ENCODE measurements at places on chromosomes 11 and 22.

GRCh38 chr11:73156114-73156513, 14.0 kb upstream of the FCHSD2 start:
- DNase-seq, result no peak

DNA sequence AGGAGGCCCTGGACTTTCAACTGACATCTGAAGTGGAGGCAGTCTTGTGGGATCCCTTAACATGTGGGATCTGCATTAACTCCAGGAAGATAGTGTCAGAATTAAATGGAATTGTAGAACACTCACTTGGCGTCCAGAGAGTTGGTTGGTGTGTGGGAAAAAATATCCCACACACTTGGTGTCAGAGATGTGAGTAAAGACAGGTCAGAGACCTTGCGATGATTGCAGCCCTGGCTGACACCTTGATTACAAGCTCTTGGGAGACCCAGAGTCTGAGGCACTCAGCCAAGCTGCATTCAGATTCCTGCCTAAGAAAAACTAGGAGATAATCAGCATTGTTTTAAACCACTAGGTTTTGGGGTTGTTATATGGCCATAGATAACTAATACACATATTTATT, 7.2 kb upstream of the TPCN2 start:
- DNase-seq, result no peak

- no peak for DNase-seq
Observed at GRCh38 chr22:25167082-25167481, 32.6 kb upstream of the CRYBB3 start.

- DNase-seq, result no peak
Observed at GRCh38 chr22:40605761-40606160, 30.8 kb downstream of the MRTFA start.

DNA sequence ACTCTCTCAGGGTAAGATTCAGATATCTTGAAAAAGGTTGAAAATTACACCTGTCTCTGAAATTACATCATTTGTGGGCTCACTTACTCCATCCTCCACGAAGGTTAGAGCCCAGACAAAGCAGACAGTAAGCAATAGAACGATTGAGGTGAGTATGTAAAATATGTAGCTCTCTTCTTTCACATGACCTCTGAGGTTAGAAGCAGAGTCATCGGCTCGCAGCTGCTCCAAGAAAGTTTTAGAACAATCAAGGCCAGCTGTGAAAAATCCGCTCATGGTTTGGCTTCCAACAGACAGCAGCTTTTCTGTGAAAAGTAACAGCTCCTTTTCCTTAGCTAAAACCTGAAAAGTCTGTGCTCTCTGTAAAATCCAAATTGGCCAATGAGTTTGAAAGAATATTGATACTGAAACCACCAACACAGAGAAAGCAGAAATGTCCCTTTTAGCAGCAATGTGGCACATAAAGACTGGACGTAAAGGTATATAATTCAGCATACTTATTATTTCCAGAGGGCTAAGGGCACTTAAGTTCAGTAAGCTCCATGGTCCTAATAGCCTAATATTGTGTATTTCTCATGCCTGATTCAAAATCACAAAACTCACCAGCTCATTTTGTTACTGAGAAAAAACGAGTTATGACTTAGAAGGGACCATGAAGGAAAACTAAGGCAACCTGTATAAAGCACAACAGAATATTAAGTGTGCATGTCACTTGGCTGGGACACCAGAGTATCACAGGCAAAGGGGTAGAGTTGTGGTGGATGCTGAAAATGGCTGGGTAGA, 78.2 kb downstream of the FAM76B start:
- no peak for DNase-seq

GRCh38 chr11:970319-970871, 44.7 kb downstream of the AP2A2 start:
- no peak for DNase-seq

DNA sequence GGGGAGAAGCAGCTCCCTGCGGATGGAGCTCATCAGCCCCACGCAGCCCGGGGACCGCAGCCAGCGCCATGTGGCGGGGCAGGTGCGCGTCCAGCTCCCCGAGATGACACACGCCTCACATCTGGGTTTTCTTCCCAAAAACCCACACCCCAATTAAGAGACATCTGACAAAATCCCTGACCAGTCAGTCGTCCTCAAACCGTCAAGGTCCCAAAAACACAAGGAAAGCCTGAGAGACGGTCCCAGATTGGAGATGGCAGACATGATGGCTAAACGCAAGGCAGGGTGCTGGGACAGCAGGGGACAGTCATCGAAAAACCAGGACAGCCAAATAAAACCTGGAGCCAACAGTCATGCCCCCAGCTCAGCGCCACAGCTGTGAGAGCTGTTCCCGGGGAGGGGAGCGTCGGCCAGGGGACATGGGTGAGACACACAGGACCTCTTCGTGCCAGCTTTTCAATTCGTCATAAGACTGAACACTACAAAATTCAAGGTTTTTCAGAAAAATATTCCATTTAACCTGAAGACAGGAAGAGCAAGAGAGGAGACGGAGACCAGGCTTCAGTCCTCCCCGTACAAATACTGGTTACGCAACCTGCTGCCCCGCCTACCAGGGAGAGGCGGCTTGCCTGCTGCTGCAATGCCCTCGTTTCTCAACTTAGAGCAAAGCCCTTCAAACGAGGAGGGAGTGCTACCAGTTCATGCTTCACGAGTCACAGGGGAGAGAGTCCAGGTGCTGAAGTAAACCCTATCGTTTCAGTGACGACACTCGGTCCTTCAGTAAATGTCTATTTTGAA, 10.5 kb downstream of the TOLLIP start:
- peak; percentile 93 for DNase-seq

- DNase-seq, result no peak
Observed at GRCh38 chr11:111938687-111939160, 1.6 kb downstream of the DIXDC1 start.

DNA sequence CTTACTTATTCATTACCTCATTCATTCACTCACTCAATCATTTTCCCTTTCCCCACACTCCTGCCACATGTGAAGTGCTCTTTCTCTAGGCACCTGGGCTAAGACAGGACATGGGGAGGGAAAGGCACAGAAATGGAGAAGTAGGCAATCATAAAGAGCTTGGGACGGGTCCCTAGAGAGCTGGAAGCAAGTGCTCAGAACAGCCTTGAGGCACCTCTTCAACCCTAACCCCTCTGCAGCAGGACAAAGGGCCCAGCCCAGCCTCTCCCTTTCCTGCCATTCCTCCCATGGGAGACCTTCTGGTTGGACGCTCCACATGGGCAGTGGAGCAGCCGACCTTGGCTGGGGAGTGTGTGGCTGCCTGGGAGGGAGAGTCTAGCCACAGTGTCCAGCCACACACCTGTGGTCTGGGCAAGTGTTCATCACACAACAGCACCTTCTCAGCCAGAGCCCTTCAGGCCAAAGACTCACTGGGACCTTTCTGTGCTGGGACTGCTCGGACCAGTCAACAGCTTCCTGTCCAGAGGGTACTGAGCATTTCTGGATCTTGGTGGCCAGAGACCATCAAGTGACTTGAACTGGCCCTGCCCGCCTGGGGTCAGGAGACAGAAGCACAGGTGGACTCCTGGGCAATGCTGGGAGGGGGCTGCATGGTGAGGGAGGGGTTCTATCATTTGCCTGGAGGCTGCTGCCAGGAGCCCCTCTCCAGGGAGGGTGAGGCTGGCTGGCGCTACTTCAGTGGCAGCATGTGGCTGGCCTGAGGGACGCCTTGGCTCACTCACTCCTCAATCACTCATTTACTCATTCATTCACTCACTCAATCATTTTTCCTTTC, 1.0 kb upstream of the MUC5AC start:
- DNase-seq, result no peak

DNA sequence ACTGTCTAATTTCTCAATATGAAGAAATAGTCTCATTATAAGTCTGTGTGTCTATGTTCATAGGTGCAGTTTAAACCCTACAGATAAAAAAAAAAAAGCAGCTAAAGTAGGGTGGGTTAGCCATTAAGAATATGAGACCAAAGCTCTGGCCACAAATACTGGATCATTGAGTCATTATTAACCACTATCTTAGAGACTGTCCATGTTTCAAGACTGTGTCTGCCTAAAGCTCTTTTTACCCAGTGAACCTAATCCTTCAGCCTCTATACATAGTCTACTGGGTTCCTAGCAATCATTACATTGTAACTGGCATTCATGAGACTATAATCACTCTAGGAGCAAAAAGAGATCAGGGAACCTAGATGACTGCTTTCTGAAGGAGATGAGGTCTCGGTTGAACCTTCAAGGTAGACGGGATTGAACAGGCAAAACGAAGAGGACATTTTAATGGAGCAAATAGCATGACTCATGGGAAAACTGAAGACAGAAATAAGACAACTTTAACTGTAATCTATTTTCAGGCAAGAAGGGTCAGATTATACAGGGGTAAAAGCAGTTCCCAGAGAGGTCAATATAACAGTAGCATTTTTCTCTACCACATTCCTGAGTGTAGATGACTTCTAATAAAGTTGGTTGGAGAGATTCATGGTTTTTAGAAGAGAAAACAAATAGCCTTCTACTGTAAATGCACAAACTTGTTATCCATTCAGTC, 64.0 kb upstream of the FIBIN start:
- no peak for DNase-seq

- no peak for DNase-seq
Observed at GRCh38 chr11:109864151-109864661, 229.0 kb upstream of the ZC3H12C start.

DNA sequence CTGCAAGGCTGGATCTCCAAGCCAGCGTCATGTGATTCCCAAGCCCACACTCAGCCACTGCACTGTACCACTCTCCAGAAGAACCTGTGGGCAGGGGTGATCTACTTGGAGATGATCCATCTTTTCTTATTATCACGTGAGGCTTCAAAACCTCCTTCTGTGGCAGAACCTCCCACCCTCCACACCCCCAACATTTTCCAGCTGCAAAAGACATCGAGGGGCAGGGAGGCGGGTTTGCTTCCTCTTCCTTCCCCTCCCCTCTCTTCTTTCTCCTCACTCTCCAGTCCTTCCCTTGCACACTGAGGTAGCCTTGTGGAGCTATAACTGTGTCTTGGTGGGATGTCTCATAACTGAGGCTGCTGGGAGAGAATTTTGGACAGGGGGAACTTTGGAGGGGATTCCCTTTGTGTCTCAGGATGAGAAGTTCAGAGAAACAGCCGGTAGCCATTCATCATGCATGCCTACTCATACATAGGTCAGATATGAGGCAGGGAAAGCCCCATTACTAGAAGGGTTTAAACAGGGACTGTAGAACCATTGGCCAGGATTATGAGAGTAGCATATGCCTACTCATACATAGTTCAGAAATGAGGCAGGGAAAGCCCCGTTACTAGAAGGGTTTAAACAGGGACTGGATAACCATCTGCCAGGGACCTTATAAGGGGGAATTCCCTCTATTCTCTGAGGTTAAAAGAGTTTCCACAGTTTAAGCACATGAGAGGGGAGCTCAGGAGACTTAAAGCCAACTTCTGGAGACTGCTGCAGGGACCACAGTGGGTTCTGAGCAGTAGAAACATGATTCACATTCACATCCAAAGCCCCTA, 420.7 kb upstream of the CADM1 start:
- DNase-seq, result no peak

GRCh38 chr11:64356498-64357411, 2.2 kb upstream of the RPS6KA4 start:
- DNase-seq, result peak; percentile 60

GRCh38 chr11:94455861-94456260, 37.8 kb downstream of the MRE11 start:
- DNase-seq, result peak; percentile 10

DNA sequence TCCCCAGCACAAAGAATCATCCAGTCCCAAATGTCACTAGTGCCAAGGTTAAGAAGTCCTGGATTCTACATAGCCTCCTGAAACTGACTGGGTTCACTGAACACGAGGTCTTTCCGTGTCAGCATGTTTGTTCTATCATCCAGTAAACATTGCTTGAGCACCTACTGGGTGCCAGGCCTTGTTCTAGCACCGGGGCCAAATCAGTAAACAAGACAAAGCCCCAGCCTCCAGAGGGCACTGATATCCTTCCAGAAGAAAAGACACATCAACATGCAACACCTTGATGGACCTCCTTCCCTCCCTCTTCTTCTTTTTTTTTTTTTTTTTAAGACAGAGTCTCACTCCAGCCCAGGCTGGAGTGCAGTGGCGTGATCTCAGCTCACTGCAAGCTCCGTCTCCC, 26.9 kb downstream of the TPST2 start:
- peak; percentile 35 for DNase-seq

GRCh38 chr11:96307776-96308140, 35.2 kb downstream of the MAML2 start:
- no peak for DNase-seq

DNA sequence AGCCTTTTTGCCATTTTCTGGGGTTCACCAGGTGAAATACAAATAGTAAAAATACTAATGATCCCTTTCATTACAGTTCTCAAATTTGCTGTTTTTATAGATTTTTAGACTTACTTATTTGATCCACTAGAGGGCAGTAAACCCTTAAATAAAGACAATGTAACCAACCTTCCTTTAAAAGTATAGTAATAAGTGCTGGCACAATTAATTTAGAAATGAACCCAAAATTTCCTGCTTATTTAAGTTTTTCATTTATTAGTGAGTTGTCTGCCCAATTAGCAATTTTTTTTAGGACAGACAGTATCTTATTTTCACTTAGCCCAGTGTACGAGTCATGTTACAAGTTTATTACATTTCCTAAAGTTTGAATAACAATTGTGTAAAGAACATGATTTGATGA, 4.7 kb downstream of the DDIAS start:
- DNase-seq, result no peak

GRCh38 chr11:73308003-73308960, at the start of gene ARHGEF17:
Gene ARHGEF17, plus strand, starts transcription at chr11:73308276. Its CDS starts 363 bp downstream, at chr11:73308639.
- DNase-seq, result peak; percentile 71

- DNase-seq, result no peak
Observed at GRCh38 chr11:14750911-14751310, 107.3 kb downstream of the PDE3B start.

DNA sequence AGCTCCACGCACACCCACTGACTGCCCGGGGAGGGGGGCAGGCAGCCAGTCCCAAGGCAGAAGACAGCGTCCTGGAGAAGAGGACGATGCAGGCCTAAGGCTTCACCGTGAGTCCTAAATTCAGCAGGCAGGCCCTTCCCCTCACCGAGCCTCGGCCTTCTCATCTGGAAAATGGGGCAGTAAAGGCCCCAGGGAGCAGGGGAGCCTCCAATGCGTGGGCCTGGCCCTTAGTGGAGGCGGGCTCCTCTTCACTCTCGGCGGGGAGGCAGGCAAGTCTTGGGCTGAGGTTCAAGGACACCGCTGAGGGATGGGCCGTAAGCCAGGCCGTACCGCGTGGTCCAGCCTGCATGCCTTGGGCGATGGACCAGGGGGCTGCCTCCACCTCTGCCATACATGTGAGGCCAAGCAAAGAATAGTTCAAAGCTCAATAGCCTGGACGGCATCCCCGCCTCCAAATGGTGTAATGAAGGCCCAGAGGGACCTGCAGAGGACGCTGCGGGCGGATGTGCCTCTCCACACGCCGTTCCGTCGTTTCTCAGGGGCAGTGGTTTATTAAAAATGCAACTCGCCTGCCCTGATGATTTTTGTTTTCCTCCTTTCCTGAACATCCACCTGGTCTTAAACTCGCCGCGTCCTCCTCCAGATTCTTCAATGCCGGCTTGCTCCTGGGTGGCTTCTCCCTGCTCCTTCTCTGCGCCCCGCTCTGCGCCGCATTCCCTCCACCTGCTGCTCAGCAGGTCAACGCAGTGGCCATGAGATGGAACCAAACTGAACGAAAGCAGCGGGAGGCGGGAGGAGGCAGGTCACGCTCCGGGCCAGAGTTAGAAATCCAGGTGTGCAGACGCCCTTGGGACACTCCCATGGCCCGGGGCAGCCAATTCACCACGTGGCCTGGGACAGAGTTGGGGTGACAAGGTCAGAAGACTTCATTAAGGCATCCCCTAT, 627.8 kb downstream of the TBC1D22A start:
- no peak for DNase-seq
